Fibroblast of skin of abdomen (primary cell): ENCODE measurements at places on chromosomes 7 and 10.

DNA sequence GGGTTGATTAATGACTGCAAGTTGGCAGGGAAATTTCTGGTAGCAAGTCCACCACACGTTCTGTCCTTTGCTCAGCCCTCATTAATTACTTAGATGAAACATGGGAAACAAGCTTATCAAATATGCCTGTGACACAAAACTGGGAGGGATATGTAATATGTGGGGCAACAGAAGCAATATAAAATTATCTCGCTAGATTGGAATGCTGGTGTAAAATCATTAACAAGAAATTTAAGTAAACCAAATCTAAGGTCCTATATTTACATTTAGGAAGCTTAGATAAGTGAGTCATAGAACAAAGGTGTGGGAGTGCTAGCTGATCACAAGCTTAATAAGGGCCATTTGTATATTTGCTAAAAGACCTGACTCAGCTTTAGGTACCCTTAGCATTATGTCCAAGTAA, 23.5 kb downstream of the TRPV5 start:
- DNase-seq = no peak

DNA sequence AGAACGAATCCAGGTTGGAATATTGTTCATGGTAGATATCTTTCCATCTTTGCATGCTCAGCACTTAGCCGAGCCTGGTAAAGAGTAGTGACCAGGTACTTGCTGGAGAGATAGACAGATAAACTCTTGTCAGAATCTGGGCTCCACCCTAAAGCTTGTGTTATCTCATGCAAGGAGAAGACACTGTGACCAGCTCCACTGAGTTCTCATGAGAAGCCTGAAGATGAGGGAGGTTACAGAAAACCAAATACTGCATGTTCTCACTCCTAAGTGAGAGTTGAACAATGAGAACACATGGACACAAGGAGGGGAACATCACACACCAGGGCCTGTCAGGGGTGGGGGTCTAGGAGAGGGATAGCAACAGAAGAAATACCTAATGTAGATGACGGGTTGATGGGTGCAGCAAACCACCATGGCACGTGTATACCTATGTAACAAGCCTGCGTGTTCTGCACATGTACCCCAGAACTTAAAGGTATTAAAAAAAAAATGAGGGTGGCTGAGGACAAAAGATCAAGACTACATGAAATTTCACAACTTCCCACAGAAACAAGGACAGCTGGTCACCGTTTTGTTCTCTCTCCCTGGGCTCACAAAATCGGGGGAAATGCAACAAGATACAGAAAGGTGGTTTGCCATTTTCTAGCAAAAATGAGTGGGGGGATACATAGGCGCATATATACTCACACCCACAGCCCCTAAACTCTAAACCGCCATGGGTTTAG, 17.4 kb downstream of the DLG5 start:
- DNase-seq = no peak

GRCh38 chr7:77459311-77459726, 43.2 kb upstream of the GSAP start:
- DNase-seq = no peak

DNA sequence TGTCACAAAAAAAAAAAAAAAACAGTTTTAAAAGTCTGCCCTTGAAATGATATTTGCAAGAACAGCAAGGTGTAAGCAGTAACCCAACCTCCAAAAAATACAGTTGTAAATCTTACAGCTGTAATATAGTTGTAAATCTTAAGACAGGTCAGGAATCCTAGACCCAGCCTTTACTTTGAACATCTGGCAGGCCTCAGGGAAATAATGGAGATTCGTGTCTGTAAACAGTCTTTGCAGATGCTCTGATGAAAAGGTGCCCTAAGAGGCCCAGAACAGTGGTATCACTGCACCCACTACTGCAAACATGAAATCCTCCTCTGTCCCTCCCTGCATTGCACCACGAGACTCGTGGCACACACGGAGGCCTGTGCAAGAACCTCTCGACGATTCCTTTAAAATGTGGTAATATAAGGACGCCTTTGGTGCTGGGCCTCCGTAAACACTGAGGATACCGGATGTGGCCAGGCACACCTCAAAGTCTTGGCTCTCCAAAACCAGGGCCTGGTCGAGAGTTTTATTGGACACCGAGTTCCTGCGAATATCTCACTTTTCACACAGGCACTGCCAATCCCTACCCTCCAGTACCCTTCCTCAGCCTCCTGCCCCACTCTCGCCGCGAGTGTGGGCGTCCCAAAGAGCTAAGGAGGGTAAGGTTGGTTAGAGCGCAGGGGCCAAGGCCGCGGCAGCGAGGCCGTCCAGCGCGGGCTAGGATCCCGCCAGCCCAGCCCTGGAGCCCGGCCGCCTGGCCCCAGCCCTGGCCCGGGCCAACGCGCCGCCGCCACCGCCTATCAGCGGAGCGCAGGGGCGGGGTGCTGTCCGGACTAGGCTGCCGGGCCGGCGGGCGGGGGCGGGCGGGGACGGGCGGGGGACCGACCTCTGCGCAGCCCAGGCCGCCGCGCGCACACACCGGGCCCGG, at the start of gene REEP3:
Gene REEP3 (plus strand): TSS at position 902 of the 916 bp plus-strand sequence. CDS start 145 bp downstream, outside the sequence.
- peak; percentile 73 for DNase-seq

DNA sequence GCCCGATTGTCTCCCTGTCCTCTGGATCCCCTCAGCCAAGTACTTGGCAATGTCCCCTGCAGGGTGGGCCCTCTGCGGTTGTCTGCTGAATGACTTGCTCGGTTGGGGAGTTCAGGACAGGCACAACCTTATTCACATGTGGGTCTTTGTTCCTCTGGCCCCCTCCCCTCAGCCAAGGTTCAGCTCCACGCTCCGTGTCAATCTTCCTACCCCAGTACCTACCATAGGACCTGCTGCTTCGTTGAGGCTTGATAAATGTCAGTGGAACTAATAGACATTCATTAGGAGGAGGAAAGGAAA, 7.1 kb downstream of the CPA5 start:
- DNase-seq = no peak
